ENCODE measurements at places on chromosomes 7 and 10. TPM values are rescaled to one million over a fixed set of nuclear protein-coding genes. Genes with fewer than 3 reads are reported as not detected.

TLX1 gene
- total RNA-seq: not detected

LRGUK gene
- 0.94 TPM for total RNA-seq

TAS2R4 gene
- not detected for total RNA-seq

SMIM30 gene
- total RNA-seq: 107 TPM

SFTPA1 gene
- not detected for total RNA-seq

RAPGEF5 gene
- total RNA-seq: 4.0 TPM

LGI1 gene
- total RNA-seq: not detected

AKR1C4 gene
- total RNA-seq: not detected

SLC18A2 gene
- 0.10 TPM for total RNA-seq

CARD11 gene
- total RNA-seq: 20.1 TPM

AKR1C3 gene
- total RNA-seq: 71.9 TPM

AGBL3 gene
- 2.3 TPM for total RNA-seq

UPF2 gene
- total RNA-seq: 30.5 TPM
